Activated T-cell treated with anti-CD3 and anti-CD28 coated beads, Interleukin-2, amount 50 U/mL, for 4 hours (primary cell): ENCODE measurements at places on chromosomes 6 and 20.
A peak's percentile ranks its signal among the peaks of the same experiment; 100 is the strongest.

DNA sequence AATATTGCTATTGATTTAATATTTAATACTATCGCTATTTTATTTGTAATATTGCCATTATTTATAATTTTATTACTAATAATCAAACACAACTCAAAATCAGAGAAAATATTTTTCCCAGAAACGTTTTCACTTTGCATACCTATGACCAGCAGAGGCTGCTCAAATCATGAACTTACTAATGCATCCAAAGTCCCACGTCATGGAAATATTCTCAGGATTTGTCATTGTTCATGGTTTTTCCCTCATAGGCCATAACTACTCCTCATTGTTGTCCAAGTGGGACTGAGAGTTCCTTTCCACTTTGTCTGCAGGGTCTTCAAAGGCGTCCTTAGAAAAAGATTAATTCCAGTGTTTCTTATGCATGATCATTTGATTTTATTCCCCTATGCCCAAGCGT, 344.8 kb downstream of the THBS2 start:
- DNase-seq, result no peak

DNA sequence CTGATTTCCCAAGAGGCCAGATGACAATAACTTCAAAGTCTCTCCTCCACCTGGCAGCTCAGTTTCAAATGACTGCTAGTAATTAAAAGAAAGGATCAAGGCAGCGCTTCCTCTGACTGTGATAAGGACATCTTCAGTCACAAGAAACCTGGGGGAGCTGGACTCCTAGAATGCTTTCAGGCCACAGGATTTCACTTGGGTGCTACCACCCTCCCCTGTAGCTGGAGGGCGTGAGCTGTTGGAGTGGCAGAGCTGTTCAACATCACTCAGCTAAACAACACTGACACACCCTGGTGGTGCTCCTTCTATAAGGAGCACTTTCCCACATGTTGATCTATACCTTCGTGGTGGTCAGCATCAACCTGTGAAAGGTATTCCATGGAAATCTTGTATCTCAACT, 2.2 kb upstream of the CNR1 start:
- DNase-seq, result no peak

DNA sequence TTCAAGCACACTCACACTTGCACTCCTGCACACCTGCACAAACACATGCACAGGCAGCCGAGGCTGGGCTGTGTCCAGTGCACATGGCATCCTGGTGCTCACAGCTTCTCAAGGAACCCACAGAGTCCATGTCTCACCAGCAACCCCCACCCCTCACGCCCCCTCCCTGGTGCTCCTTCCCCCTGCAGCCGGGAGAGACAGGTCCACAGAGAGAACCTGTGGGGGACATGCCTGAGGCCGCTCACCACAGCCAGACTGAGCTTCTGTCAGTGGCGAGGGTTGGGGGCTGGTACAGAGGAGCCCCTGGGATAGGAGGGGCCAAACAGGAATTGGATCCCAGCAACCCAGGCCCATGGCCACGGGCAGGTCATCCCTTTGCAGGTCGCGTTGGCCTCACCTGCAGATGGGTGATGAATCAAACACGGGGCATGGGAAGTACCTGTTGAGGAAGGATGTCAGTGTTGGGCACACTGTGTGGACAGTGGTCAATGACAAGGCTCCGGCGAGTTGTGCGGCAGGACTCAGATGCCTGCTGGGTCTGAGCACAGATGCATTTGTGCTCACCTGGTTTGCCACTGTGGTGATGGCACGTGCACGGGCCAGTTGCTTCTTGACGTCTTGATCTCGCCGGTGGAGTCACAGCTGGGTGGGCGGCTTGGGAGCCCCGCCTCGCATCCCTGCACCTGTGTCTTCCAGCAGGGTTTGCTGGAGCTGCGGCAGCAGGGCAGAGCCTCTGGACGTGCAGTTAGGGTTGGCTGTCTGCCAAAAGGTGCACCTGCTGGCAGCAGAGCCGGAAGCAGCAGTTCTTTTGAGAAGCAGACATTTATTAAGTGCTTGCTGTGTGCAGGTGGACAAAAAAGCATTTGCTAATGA, 113.0 kb downstream of the ERMARD start:
- DNase-seq, result no peak

- no peak for DNase-seq
Measured at GRCh38 chr6:85923013-85923430, 280.3 kb upstream of the SYNCRIP start.

DNA sequence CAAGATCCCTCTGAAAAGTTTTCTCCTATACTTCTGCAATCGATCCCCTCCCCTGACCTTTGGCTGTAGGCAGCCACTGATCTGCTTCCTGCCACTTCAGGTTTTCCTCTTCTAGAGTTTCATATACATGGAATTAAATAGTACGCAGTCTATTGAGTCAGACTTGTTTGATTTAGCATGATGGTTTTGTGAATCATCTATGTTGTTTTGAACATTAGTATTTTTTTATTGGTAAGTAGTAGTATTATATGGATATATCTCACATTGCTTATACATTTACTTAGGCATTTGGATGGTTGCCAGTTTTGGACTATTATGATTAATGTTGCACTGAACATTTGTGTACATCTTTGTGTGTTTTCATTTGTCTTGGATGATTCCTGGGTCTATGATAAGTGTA, 518.0 kb downstream of the CD109 start:
- no peak for DNase-seq

GRCh38 chr6:24149296-24149695, 23.3 kb downstream of the NRSN1 start:
- DNase-seq, result no peak

DNA sequence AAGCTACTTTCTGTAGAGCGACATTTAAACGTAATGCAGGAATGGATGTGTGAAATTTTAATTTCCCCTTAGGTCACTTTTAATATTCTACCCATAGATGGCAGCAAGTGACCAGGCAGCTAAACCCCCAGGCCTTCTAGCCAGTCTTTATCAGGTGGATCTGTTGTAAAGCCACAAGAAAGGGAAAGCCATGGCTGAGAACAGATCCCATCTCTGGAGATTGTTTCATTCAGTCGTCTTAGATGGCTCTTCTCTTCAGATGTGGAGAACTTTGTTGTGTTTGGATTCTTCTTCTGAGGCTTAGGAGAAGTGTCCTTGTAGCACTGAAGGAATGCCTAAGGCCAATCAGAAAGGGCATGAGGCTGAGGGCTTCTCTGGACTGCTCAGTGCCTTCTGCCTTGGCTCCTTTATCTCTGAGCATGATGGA, 15.8 kb upstream of the RNF182 start:
- DNase-seq, result peak; percentile 17

DNA sequence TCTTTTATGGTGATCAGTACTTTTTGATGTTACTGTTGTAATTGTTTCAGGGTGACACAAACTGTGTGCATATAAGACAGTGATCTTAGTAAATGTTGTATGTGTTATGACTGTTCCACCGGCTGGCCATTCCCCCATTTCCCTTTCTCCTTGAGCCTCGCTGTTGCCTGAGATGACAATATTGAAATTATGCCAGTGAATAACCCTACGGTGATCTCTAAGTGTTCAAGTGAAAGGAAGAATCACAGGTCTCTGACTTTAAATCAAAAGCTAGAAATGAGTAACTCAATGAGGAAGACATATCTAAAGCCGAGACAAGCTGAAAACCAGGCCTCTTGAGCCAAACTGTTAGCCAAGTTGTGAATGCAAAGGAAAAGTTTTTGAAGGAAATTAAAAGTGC, 32.3 kb downstream of the TULP4 start:
- no peak for DNase-seq

DNA sequence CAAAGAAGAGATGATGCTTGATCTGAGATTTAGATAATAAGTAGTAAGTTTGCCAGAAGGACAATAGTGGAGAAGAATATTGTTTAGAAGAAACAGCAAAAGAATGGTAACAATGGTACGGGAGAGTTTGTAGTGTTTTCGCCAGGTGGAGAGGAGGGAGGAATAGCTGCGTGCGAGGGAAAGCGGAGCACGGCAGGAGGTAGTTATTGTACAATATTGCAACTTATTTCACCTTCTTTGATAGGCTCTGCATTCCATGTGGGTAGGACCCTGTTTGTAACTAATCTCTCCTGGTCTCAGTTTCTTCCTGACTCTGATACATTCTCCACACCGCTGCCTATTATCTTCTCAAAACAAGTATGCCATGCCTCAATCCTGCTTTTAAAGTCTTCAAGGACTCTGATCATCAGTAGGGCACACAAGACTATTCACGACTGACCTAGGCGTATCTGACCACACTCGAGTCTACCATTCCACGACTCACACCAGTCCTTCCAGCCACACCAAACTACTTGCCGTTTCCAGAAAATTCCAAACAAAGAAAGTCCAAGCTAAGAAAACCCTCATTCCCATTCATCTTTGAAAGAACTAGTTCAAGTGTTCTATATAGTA, 1.1 kb downstream of the PPIL4 start:
- no peak for DNase-seq

- DNase-seq, result peak; percentile 53
Measured at GRCh38 chr6:111843347-111844147, 29.7 kb downstream of the FYN start.

DNA sequence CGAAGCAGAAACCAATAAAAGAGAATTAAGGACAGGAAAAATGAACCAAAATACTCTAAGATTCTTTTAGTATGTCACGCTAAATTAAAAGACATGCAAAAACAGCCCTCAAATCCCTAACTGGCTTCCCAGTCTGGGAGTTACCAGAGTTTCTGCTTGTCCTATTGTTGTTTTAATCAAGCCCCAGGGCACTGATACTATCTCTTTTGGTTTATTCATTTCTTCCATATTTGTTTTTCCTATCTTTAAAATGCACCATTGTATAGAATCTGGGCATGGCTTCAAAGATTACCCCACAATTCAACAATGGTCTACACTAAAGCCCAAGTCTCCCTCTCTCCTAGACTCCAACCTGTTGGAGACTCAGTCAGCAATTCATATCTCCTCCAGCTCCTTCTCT, 169.1 kb downstream of the MYLK4 start:
- no peak for DNase-seq

GRCh38 chr20:63094767-63095499, 88.2 kb upstream of the BHLHE23 start:
- no peak for DNase-seq

DNA sequence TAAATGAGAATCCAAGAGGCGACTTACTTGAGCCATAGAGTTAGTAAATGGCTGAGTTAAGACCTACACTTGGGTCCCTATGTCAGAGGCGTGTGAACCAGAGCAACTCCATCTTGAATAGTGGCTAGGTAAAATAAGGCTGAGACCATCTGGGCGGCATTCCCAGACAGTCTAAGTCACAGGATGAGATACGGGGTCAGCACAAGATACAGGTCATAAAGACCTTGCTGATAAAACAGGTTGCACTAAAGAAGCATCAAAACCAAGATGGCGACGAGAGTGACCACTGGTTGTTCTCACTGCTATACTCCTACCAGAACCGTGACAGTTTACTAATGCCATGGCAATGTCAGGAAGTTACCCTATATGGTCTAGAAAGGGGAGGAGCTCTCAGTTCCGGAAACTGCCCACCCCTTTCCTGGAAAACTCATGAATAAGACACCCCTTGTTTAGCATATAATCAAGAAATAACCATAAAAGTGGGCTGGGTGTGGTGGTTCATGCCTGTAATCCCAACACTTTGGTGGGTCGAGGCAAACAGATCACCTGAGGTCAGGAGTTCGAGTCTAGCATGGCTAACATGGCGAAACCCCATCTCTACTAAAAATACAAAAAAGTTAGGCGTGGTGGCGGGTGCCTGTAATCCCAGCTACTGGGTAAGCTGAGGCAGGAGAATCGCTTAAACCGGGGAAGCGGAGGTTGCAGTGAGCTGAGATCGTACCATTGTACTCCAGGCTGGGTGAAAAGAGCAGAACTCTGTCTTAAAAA, 43.9 kb upstream of the EEF1A1 start:
- DNase-seq, result no peak
